Central memory CD8-positive, alpha-beta T cell (primary cell): ENCODE measurements at places on chromosomes 4 and X.

DNA sequence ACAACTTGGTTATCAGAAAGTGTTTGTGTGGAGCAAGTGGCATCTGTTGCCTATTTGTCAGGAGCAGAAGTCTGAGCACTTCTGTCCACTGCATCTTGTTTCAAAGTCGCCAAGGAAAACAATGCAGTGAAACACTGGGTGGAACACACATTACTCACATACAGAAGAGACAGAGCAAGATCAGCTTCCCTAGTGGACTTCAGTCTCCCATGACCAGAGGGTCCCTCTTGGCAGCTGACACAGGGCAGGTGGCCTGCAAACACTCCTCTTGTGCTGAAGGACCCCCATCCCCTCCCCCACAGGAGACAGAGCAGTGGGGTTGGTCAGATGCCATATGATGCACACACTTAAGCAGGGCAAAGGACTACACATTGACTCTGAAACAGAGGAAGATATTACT is 3.6 kb upstream of the BBS12 start:
- peaks cover 10% of the 10 kb centered on the region for H3K4me1 ChIP-seq
- no peak for DNase-seq
- peaks cover 17% of the 10 kb centered on the region for H3K36me3 ChIP-seq
- H3K27me3 ChIP-seq = peaks cover 14% of the 10 kb centered on the region
- no peak overlapping the region for H3K27ac ChIP-seq

DNA sequence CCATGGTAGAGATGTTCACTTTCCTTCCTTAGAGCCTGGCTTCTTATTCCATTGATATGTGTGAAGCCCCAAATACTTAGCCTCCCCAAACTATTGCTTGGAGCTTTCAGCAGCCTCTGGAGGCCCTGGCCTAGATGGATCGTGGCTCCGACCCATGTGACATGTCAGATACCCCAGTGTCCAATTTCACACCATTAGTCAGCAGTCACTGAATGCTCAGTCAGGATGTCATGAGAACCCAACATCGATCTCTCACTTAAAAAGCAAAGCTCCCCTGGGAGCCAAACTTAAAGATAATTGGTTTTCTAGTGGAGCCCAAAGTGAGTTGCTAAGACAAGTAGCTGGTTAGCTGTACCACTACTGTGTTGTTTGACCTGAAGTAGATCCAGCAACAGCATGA is 41.6 kb upstream of the IGSF1 start:
- DNase-seq = no peak
- no peaks in the 10 kb centered on the region for H3K27me3 ChIP-seq
- no peak overlapping the region for H3K27ac ChIP-seq
- H3K4me1 ChIP-seq = no peaks in the 10 kb centered on the region
- H3K36me3 ChIP-seq = peaks cover 2% of the 10 kb centered on the region

DNA sequence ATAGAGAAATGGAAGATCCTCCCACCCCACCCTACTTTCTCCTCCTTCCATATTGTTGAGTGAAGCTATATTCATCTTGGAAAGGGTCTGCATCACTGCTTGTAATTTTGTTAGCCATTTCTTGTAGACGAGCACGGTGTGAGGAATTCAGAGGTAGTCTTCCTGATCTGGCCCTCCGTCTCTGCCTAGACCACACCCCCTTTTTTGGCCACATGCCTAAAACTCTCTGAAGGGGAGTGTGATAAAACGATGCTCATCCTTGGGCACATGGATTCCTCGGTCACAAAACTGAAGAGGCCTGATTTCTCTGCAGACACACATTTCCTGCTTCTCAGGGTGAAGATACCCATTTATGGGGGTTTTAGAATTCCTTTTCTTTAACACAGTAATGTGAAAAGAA is 182.8 kb downstream of the LARP7 start:
- no peak overlapping the region for H3K4me3 ChIP-seq
- no peak for DNase-seq
- H3K27ac ChIP-seq = no peak overlapping the region
- H3K27me3 ChIP-seq = peaks cover 40% of the 10 kb centered on the region
- H3K4me1 ChIP-seq = peaks cover 9% of the 10 kb centered on the region

DNA sequence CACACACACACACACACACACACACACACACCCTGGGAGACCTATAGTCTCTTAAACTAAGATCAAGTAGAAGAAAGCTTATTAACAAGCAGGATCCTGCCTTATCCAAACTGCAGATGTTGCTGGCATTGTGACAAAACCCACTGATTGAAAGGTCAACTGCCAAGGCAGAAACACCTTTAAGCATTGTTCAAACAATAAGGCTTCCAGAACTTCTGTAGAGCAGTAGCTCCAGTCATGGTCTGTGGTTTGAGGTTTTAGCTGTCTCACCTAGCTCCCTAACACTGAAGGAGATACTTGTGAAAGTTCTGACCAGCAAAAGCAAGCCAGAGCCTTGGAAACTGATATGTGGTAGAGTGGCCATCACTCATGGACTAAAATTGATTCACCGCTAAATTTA is 59.8 kb downstream of the PTCHD1 start:
- no peaks in the 10 kb centered on the region for H3K36me3 ChIP-seq
- H3K4me1 ChIP-seq = no peaks in the 10 kb centered on the region
- no peak for DNase-seq
- no peaks in the 10 kb centered on the region for H3K27me3 ChIP-seq
- no peak overlapping the region for H3K27ac ChIP-seq

GRCh38 chr4:176102414-176103063 is 36.9 kb downstream of the WDR17 start:
- peaks cover 18% of the 10 kb centered on the region for H3K27me3 ChIP-seq
- H3K4me3 ChIP-seq = no peak overlapping the region
- H3K4me1 ChIP-seq = no peaks in the 10 kb centered on the region
- peaks cover 2% of the 10 kb centered on the region for H3K36me3 ChIP-seq
- DNase-seq = no peak
- no peak overlapping the region for H3K27ac ChIP-seq

- no peaks in the 10 kb centered on the region for H3K4me1 ChIP-seq
- DNase-seq = no peak
- no peaks in the 10 kb centered on the region for H3K36me3 ChIP-seq
- no peak overlapping the region for H3K27ac ChIP-seq
Measured at GRCh38 chrX:13285229-13285628, 34.6 kb downstream of the ATXN3L start.

DNA sequence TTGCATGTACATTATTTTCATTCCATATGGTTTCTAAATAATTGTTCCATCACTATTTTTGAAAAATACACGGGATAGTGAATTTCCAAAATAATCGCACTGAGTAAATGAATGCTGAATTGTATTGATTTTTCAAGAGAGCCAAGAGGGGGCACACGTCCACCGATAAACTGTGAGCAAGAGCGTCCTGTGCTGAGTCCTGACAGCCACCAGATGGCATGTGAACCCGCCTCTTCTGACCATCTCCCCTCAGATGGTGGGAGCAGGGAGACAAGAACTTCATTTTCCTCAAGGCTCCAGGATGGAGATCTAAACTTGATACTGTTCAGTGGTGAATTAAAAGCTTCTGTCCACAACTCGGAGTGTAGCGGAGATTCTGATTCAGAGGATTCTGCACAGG is 30.6 kb upstream of the IL9R start:
- no peak overlapping the region for H3K4me3 ChIP-seq
- DNase-seq = no peak
- peaks cover 52% of the 10 kb centered on the region for H3K27me3 ChIP-seq
- H3K27ac ChIP-seq = no peak overlapping the region

DNA sequence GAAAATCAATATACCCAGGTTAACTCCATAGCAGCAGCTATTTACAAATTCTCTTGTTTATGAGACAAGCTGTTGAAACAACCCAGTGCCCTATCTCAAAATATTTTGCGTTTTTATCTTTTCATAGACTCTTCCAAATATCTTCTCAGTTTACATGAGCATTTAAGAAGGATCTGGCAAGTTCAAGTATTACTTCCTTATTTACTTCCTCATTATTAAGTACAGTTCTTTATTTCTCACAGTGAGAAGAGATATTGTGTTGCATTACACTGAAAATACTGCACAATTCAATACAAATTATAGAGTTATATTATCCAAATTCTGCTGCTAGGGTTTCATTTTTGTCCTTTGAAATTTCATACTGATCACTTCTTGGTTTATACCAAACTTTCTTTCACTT is 43.6 kb upstream of the UCP1 start:
- no peaks in the 10 kb centered on the region for H3K4me1 ChIP-seq
- no peak overlapping the region for H3K4me3 ChIP-seq
- peaks cover 26% of the 10 kb centered on the region for H3K27me3 ChIP-seq
- no peak overlapping the region for H3K27ac ChIP-seq

GRCh38 chr4:77922158-77923094 is 59.8 kb downstream of the MRPL1 start:
- H3K27me3 ChIP-seq = no peaks in the 10 kb centered on the region
- peaks cover 12% of the 10 kb centered on the region for H3K36me3 ChIP-seq
- H3K27ac ChIP-seq = no peak overlapping the region

- DNase-seq = no peak
- H3K27me3 ChIP-seq = no peaks in the 10 kb centered on the region
- no peak overlapping the region for H3K4me3 ChIP-seq
- no peaks in the 10 kb centered on the region for H3K36me3 ChIP-seq
- H3K27ac ChIP-seq = no peak overlapping the region
Measured at GRCh38 chr4:60581919-60582536, 618.1 kb upstream of the ADGRL3 start.

DNA sequence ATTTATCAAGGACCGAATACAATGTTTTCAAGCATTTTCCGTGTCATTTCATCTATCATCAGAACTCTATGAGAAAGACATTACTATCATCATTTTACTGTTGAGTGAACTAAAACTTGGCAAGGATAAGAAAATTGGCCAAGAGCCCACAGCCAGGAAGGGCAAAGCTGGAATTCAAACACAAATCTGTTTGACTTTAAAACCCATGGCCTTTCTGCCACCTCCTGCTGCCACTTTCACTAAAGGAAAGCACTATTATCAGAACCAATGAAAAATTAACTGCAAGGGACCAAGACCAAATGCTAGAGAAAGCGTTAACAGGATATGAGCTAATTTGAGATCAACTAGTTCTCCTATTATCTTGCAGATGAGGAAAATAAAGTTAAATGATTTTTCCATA is 2759.2 kb downstream of the ARAP2 start:
- no peaks in the 10 kb centered on the region for H3K36me3 ChIP-seq
- no peaks in the 10 kb centered on the region for H3K4me1 ChIP-seq
- no peak overlapping the region for H3K27ac ChIP-seq
- DNase-seq = no peak
- H3K4me3 ChIP-seq = no peak overlapping the region

GRCh38 chr4:103996064-103996463 is 276.3 kb upstream of the TACR3 start:
- H3K27me3 ChIP-seq = no peaks in the 10 kb centered on the region
- H3K4me1 ChIP-seq = no peaks in the 10 kb centered on the region
- H3K27ac ChIP-seq = no peak overlapping the region
- H3K36me3 ChIP-seq = peaks cover 2% of the 10 kb centered on the region
- H3K4me3 ChIP-seq = no peak overlapping the region

DNA sequence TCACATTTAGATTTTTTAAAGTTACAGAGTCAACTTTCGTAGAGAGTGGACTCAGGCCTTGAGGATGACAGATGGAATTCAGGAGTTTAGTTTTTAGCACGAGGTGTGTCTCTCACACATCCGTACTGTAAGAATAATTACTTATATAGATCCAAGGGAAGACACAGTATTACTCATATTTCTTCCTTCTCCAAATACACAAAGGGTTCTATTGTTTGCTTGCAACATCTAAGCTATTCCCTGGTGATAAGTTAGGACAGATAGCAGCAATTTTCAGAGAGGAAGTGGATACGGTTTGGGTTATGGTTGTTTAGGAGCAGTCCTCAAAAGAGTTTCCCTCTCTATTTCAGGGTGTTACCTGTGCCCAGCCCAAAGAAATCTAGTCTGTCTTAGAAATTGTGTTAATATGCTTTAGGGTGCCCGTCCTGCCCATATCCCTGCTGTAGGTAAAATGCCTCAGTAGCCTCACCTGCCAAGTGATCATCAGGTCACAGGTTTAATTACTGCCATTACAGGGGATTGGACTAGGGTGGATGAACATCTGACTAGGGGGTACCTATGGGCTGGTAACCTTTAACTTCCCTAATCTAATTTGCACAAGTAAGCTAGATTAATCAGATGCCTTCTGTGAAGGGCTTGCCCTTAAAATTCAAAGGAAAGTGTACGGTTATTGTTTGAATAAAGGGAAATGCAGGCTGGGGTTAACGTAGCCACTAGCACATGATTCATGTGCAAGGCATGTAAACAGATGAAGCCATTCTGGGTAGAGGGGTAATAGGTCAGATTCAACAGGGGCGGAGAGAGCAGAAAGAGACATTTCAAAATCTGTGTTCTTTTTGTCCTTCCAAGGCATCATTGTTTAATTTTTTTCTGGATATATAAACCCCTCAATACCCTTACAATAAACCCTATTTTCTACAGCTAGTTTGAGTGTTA is 8.7 kb upstream of the PPP3CA start:
- H3K27ac ChIP-seq = no peak overlapping the region
- no peaks in the 10 kb centered on the region for H3K4me1 ChIP-seq
- no peak for DNase-seq

DNA sequence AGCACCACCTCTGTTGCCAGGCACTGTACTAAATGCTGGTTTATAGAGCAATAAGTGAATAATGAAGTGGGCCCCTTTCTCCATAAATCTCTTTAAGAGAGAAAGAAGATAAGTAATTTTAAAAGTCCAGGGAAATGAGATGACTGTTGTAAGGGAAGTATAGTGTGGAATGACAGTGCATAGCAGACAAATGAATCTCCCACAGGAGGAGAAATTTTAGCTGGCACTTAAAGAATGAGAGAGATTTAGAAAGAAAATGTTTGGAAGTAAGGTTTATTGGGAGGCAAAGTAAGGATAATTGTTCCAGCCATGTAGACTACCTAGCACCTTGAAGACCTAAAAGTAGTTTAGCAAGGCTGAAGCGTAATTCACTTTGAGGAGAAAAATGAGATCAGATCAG is 1081.1 kb upstream of the PABPC4L start:
- H3K27ac ChIP-seq = no peak overlapping the region
- H3K4me3 ChIP-seq = no peak overlapping the region
- no peaks in the 10 kb centered on the region for H3K4me1 ChIP-seq
- H3K36me3 ChIP-seq = no peaks in the 10 kb centered on the region
- DNase-seq = no peak
- no peaks in the 10 kb centered on the region for H3K27me3 ChIP-seq

- no peak overlapping the region for H3K4me3 ChIP-seq
- H3K27me3 ChIP-seq = no peaks in the 10 kb centered on the region
- no peak for DNase-seq
- H3K4me1 ChIP-seq = no peaks in the 10 kb centered on the region
- no peaks in the 10 kb centered on the region for H3K36me3 ChIP-seq
Measured at GRCh38 chr4:19944806-19945205, 306.9 kb upstream of the SLIT2 start.

DNA sequence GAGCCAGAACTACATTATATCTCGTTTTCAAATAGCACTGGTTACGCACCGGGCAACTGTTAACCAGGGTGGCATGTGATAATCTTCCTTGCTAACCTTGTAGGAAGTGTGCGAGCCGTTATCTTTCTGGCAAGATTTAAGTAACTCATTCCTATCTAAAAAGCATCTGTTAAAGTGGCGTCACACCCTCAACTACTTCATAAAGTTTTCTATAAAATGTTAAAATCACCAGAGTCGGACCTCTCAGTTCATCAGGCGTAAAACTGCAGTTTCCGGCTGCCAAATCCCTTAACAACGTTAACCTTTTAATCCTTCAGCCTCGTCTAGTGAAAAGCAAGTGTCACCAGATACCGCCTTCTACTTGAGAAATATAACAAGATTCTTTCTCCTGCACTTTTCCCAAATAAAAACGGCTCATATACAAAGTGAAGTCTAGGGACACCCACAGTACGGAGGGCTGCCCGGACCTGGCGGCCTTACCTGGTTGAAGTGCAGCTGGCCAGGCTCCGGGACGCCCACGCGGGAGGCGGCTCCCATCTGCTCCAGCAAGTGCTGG is 1.2 kb downstream of the SLC39A8 start:
- peaks cover 31% of the 10 kb centered on the region for H3K4me1 ChIP-seq
- H3K4me3 ChIP-seq = peak overlapping the region; percentile 87
- peak overlapping the region; percentile 94 for H3K27ac ChIP-seq
- DNase-seq = no peak
- peaks cover 16% of the 10 kb centered on the region for H3K36me3 ChIP-seq
